Cortex of kidney (tissue), 1 donor: ENCODE measurements at places on chromosomes 4 and X.

DNA sequence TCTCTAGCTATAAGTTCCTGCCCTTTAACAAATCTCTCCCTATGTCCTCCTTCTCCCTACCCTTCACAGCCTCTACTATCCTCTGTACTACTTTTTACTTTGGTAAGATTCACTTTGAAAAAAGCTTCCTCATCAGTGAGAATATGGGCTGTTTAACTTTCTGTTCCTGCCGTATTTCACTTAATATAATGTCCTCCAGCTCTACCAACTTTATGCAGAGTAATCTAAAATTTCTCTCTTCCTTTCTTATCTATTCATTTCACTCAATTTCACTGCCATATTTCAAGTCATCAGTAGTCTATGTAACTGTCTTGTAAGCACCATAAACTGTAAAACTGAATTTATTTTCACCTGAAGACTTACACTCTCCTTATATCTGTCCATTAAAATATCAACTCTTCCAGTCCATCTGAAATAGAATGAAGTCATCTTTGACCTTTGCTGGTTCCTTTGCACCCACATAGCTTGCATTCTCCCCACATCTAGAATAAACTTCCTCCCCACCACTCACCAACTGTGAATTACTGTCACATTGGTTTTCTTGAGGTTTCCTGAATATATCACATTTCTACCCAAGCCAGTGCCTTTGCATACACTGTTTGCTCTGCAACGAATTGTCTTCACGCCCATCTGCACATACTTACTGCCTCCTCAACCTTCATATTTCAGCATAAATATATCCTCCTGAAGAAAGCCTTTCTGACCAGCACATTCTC, 54.6 kb downstream of the ARAP2 start:
- DNase-seq, result no peak

GRCh38 chr4:121977251-121978171, 25.7 kb upstream of the TRPC3 start:
- no peak for DNase-seq

DNA sequence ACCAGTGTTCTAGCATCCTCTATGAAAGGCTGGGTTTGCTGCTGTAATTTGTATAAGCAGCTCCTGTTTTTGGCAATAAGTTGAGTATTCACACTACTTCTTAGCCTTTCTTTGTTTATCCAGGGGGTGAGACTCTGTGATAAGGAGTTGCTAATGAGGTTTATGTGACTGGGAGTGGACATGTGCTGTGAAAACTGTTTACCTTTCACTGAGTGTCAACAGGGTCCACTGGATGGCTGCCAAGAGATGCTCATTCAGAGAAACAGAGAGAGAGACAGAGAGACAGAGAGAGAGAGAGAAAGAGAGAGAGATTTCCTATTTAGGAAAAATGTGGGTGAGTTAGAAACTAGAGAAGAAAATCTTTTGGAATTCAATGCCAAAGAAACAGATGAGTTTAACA, 233.9 kb downstream of the CHIC2 start:
- no peak for DNase-seq

- DNase-seq, result no peak
These were observed 822.3 kb upstream of the TENM3 start for GRCh38 chr4:181420950-181421349.

- DNase-seq, result no peak
These were observed 595 bp downstream of the MBNL3 start for GRCh38 chrX:132488180-132488705.

- no peak for DNase-seq
These were observed 746 bp downstream of the REST start for GRCh38 chr4:56908206-56909085.

DNA sequence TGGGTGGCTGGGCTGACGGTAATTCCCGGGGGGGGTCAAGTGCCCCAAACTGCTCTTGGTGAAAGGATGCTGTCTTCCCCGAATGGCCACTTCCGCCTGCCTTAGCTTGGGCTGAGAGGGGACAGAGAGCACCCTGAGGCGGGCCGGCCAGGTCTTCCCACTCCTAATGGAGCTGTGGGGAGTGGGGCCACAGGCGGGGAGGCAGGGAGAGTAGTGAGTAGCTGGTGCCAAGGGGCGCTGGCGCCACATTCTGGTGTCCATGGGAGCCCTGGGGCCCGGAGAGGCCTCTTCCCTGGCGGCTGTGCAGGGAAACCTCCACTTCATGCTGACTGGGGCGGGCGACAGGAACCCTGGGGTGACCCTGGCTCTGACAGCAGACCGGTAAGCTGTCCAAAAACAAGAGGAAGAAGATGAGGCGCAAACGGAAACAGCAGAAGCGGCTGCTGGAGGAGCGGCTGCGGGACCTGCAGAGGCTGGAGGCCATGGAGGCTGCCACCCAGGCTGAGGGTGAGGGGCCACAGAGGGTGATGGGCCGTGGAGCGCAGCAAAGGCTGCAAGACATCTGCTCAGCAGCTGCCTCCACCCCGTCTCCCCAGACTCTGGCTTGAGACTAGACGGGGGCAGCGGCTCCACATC, 2.7 kb downstream of the SRPK3 start:
- DNase-seq, result no peak

DNA sequence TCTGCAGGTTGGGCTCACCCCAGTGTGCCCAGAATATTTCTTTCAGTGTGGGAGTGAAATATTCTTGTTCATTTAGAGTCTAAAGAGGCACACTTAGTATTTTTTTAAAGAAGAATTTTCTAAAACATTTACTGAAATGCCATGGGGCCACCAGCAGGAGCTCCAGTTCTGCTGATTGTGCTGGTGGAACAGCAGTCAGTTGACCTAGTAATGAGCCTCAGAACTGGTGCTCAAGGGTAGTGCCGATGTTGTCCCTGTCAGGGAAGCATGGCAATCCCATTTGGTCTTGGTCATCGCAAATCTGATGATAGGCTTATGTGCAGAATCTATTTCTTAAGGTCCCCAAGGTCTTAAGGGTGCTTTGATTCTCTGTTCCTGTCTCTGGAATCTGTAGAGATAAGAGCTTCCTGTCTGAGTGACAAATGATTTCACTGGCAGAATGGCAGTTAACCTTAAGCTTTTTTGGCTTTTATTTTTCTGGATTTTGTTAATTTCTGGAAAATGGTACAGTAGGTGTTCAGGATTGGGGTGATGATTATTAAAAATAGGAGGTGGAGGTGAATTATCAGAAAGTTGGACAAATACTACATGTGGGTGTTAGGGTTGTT, 31.3 kb downstream of the JADE1 start:
- DNase-seq, result no peak

DNA sequence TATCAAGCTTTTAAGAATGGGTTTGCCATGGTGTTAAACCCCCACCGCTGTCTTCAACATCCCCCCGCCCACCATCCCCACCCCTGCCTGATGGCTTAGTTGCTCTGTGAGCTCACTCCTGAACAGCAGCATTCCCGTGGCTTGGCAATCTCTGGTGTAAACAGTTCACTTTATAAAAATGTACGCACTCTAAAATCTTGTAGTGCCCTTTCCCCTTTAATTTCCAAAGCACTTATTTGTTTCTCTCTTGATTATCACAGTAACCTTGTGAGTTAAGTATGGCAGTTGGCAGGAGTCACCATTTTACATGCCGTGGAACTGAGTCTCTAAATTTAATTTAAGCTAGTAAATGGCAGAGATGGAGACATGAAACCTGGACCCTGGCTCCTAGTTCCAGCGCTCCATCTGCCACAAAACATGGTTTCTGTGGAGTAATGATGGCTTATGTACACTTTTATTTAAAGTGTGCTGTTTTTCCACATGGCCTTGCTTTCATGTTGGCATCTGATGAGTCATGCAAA, 123.1 kb downstream of the AFF1 start:
- no peak for DNase-seq

DNA sequence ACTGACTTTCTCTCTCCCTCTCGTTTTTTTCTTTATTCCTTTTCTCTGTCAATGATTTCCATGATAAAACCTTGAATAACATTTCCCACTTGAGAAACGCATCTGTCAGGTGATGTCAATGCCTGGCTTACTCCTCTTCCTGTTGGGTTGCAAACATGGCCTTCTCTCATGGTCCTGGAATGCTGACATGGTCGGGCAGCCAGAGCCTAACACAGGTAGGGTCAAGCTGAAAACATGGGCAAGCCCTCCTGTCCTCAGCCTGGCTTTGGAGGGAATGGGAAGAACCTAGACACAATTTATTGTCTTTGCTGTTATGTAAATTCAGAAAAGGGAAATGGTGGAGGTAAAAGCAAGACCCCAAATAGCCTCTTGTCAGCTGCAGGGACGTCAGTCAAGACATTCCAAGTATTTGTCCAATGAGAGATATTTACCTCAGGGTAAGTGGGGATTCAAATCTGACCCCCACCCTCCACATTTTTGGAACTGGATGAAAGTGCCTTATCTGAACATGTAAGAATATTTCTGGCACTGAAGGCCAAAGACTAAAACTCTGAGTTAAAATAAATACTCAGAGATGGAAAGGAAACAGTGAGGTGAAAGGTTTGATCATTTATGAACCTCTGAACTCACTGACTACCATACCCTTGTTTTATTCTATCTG, 473.8 kb downstream of the SPRY1 start:
- no peak for DNase-seq

GRCh38 chr4:8921465-8921864, 49.8 kb upstream of the HMX1 start:
- DNase-seq, result no peak

- no peak for DNase-seq
These were observed 172.9 kb downstream of the PRDM5 start for GRCh38 chr4:120749445-120750151.
